Tibial nerve (tissue), 4 donors: ENCODE measurements at places on chromosomes 6 and 20. TPM values are rescaled to one million over a fixed set of nuclear protein-coding genes. Genes with fewer than 3 reads are reported as not detected.

The CRYBG1 gene
- 15.3 TPM for total RNA-seq

The TNFAIP3 gene
- 21.6 TPM for total RNA-seq

The SNHG17 gene
- total RNA-seq = 16.4 TPM

The MATN4 gene
- not detected for total RNA-seq

The CCN5 gene
- 400 TPM for total RNA-seq

The GJA1 gene
- total RNA-seq = 44.1 TPM

- H3K4me1 ChIP-seq = peaks cover 2% of the 10 kb centered on the region
- H3K27me3 ChIP-seq = no peaks in the 10 kb centered on the region
- DNase-seq = no peak
Measured at GRCh38 chr6:42766163-42766670, 15.6 kb upstream of the BICRAL start.

GRCh38 chr20:60837173-60837770 is 414.8 kb upstream of the CDH4 start:
- H3K27me3 ChIP-seq = no peaks in the 10 kb centered on the region
- H3K4me3 ChIP-seq = no peak overlapping the region
- DNase-seq = no peak
- no peaks in the 10 kb centered on the region for H3K4me1 ChIP-seq
- H3K27ac ChIP-seq = no peak overlapping the region
- H3K36me3 ChIP-seq = no peaks in the 10 kb centered on the region

DNA sequence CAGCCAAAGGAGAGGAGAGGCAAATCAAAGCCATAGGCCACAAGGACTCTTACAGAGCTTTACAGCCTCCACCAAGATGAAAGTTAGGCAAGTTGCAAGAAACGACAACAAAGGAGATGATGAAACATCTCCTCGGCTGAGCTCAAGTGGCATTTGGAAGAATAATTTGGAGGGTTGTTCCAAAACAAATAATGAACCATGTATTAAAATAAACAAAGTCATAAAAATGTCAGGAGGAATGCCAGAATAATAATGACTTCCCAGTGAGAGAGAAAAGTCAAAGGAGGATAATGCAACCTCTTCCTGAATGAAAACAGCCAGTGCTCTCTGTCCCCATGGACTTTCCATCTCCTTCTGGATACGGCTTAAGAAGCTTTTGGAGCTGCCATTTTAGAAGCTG is 371.4 kb upstream of the ID4 start:
- no peak overlapping the region for H3K27ac ChIP-seq
- H3K27me3 ChIP-seq = no peaks in the 10 kb centered on the region
- no peak for DNase-seq
- no peak overlapping the region for H3K4me3 ChIP-seq
- H3K36me3 ChIP-seq = no peaks in the 10 kb centered on the region

- no peak overlapping the region for H3K4me3 ChIP-seq
- H3K4me1 ChIP-seq = no peaks in the 10 kb centered on the region
- DNase-seq = peak; percentile 33
- H3K36me3 ChIP-seq = no peaks in the 10 kb centered on the region
- H3K27me3 ChIP-seq = no peaks in the 10 kb centered on the region
Measured at GRCh38 chr6:80872199-80872950, 765.9 kb downstream of the BCKDHB start.

GRCh38 chr20:24672886-24673677 is 203.7 kb downstream of the SYNDIG1 start:
- no peak for DNase-seq
- no peak overlapping the region for H3K4me3 ChIP-seq
- H3K27me3 ChIP-seq = no peaks in the 10 kb centered on the region
- H3K27ac ChIP-seq = no peak overlapping the region

DNA sequence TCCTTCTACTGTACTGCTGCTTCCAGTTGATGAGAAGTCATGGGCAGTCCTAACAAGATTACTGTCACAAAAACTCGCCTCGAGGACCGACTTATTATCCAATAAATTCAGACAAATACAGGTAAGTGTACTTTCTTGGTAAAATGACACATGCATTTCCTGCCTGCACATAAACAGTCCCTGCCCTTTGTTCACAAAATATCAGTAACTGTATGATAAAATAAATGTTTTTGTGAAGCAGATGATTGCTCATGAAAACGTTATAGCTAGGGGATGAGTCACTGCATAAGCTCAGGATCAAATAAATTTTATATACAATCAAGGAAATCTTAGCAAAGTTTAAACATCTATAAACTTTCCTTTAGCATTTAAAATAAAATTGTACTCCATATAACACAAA is 164.5 kb upstream of the RIPOR2 start:
- H3K27me3 ChIP-seq = no peaks in the 10 kb centered on the region
- no peak overlapping the region for H3K27ac ChIP-seq
- H3K36me3 ChIP-seq = no peaks in the 10 kb centered on the region
- H3K4me1 ChIP-seq = no peaks in the 10 kb centered on the region

GRCh38 chr6:119562168-119562567 is 212.6 kb upstream of the MAN1A1 start:
- no peak overlapping the region for H3K4me3 ChIP-seq
- H3K27me3 ChIP-seq = no peaks in the 10 kb centered on the region
- H3K27ac ChIP-seq = no peak overlapping the region
- DNase-seq = no peak
- no peaks in the 10 kb centered on the region for H3K36me3 ChIP-seq
- H3K4me1 ChIP-seq = no peaks in the 10 kb centered on the region

DNA sequence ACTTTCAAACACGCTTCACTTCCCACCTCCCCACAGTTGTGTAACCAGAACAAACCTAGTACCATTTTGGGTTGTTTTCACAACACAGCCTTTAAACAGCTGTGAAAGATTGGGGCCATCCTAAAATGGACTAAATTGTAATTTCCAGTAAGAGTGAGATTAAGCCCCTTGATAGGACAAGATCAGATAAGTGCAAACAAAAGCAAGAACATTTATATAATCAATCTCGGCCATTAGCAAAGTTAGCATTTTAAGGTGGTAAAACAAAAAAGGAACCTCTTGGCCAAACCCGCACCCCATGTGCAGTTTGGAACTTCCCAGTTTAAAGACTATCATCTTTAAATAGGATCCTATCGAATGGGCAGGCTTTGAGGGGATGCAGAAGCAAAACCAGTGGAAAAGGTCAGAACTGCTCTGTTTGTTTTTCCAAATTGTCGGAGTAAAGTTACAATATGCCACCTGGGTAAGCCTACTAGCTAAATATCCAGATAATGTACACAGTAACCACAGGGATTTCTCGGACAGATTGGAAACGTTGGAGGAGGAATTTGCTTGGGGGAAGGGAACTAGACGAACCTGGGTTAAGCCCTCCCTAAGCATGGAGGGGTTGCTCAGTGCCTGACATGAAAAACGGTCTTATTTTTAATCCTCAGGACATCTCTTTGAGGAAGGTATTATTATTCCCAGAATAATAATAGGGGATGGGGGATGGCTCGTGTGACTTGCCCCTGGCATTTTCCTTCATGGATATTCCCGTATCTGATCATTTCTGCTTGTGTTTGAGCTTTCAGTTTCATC is 159.8 kb upstream of the SALL4 start:
- no peaks in the 10 kb centered on the region for H3K27me3 ChIP-seq
- no peaks in the 10 kb centered on the region for H3K4me1 ChIP-seq
- H3K4me3 ChIP-seq = no peak overlapping the region
- no peak overlapping the region for H3K27ac ChIP-seq
- DNase-seq = no peak
- H3K36me3 ChIP-seq = no peaks in the 10 kb centered on the region

DNA sequence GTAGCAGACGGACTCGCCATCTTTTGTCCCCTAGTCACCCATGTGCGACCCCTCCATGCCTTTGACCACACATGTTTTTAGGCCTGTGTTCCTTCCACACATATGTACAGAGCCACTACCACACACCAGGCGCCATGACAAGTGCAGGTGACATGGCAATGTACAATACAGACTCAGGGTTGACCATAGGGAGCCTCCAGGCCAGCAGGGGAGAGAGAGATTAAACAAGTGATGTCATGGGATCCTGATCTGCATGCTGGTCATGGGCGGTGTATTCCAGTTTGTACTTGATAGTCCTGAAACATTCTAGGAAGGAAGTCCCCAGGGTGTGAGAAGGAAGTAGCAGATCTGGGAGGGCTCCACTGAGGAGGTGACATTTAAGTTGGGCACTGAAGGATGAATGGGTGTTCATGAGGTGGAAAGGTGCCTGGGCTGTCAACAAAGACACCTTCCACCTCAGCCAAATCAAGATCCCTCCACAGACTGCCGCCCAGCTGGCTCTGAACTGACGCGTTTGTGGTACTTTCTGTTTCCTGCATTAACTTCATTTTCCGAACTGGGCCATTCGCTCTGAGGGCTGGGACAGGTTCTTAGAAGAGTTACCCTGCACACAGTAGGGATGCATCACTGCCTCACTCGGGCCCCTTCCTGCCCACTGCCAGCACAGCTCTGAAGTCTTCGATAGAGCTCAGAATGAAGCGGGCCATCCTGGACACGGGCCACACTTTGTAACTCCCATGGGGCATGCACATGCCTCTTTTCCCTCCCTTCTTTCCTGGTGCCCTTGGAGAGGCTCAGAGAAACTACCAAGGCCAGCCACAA is 94.0 kb downstream of the NOL4L start:
- DNase-seq = no peak
- H3K27ac ChIP-seq = no peak overlapping the region
- H3K4me3 ChIP-seq = no peak overlapping the region
- no peaks in the 10 kb centered on the region for H3K36me3 ChIP-seq

- H3K4me3 ChIP-seq = no peak overlapping the region
- no peaks in the 10 kb centered on the region for H3K36me3 ChIP-seq
- no peaks in the 10 kb centered on the region for H3K4me1 ChIP-seq
- no peak overlapping the region for H3K27ac ChIP-seq
- H3K27me3 ChIP-seq = peaks cover 5% of the 10 kb centered on the region
Measured at GRCh38 chr20:62786157-62786556, 10.1 kb upstream of the MRGBP start.
